Posterior vena cava (tissue), 2 donors: ENCODE measurements at places on chromosomes 7 and 10. TPM values are rescaled to one million over a fixed set of nuclear protein-coding genes. Genes with fewer than 3 reads are reported as not detected.

- no peak for DNase-seq
These were observed 2.1 kb downstream of the ADD3 start for GRCh38 chr10:110009736-110010475.

- DNase-seq, result no peak
These were observed 68.2 kb downstream of the PFKFB3 start for GRCh38 chr10:6270951-6271350.

DNA sequence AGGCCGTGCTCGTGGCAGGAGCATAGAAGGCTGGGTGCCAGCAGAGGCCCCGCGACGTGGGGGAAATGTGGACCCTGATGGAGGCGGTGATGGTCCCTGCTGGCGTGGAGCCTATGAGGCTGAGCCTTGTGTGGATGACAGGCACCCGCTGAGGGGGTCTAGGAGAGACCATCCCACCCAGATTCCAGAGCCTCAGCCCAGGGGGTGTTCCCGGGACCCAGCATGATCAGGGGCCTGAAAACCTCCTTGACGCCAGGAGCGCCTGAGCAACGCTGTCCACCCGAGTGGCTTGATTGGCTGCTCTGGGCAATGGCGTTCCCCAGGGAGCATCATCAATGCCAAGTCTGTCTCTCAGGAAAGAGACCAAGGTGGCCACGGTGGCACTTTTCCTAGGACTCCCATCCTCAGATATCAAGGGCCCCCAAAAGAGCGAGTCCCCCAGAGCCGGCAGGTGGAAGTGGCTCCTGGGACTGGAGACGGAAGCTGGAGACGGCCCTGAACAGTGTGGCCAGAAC, 61.1 kb downstream of the PWWP2B start:
- DNase-seq, result no peak

DNA sequence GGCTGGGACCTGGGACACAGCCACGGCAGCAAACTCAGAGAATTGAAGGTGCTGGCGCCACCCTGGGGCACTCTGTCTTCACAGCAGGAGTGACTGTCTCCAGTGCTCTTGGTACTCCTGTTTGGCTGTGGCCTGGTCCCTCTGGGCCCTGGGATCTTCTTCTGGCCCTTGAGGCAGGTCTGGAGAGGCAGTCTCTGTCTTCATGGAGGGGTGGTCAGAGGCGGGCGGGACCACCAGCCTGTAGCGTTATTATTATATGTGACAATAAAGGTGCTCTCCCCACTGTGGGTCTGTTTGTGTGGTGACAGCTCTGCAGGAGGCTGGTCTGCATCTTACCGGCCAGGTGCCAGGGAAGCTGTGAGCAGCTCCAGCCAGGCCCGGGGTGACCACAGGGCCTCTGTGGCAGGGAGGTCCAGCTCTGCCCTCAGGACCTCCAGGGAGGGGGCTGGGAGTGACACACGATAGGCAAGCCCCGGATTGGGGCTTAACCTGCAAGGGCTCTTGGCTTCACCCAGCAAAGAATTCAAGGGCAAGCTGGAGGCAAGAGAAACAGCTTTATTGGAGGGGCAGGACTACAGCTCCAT, 70.3 kb downstream of the MYL10 start:
- peak; percentile 66 for DNase-seq

Gene UPK3B
- 0.37 TPM for total RNA-seq

Gene EN2
- 0.19 TPM for total RNA-seq

Gene LRRC18
- not detected for total RNA-seq

- no peak for DNase-seq
These were observed 11.7 kb downstream of the CREB5 start for GRCh38 chr7:28423918-28424514.

Gene EBLN1
- not detected for total RNA-seq

Gene MALRD1
- total RNA-seq, result 0.62 TPM

- no peak for DNase-seq
These were observed 39.0 kb downstream of the POR start for GRCh38 chr7:75953931-75954330.

DNA sequence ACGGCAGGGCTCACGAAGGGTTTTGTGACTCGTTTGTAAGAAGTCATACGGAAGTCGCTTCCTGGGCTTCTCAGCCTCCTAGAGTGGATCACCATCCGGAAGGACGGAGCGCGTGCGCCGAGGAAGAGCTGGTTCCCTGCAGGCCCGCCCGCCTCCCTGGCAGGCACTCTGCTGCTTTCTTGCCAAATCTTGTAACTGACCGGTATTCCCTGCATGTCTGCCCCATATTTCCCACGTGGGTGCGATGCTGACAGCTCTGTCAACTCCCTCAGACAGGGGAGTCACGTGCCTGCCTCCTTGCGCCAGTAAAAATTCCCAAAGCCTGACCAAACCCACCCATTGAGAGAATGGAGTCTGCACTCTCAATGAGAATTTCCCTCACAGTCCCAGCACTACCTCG, 12.7 kb downstream of the SHH start:
- peak; percentile 76 for DNase-seq

Gene SYNPO2L
- 4.7 TPM for total RNA-seq

Gene STRA8
- total RNA-seq, result not detected

DNA sequence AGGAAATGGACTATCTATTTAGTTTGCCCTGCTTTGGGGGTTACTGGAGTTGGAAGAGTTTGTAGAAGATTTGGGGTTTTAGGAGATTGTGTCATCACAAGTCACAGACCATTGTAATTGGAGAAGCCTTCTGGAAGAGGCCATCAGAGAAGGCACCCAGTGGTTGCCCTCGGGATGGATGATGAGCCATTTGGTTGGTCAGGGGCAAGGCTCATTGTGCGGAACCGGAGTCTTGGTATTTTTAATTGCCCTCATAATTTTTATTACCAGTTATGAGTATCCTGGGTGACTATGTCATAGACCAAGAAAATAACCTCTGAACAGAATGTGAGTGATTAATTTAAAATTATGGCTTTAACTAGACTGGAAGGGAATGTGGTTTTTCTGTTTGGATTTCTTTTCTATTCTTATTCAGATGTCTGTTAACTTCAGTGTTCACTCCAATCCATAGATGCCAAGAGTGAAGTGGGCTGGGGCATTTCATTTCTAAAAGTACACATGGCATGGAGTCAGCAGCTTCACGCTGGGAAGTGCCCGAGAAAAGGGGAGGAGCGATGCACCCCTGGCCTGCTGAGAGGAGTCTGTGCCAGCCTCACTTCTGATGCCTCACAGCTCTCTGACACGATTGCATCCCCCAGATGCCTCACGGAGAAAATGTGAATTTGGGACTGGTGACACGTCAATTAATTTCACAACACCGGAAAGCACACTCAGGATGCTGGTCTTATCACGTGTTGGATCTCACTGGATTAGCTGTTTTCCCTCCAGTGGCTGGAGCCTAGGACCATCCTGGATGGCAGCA, 225.6 kb upstream of the IGFBP3 start:
- no peak for DNase-seq

Gene CDNF
- total RNA-seq, result 1.8 TPM
